ENCODE measurements at places on chromosomes 12 and 14.

DNA sequence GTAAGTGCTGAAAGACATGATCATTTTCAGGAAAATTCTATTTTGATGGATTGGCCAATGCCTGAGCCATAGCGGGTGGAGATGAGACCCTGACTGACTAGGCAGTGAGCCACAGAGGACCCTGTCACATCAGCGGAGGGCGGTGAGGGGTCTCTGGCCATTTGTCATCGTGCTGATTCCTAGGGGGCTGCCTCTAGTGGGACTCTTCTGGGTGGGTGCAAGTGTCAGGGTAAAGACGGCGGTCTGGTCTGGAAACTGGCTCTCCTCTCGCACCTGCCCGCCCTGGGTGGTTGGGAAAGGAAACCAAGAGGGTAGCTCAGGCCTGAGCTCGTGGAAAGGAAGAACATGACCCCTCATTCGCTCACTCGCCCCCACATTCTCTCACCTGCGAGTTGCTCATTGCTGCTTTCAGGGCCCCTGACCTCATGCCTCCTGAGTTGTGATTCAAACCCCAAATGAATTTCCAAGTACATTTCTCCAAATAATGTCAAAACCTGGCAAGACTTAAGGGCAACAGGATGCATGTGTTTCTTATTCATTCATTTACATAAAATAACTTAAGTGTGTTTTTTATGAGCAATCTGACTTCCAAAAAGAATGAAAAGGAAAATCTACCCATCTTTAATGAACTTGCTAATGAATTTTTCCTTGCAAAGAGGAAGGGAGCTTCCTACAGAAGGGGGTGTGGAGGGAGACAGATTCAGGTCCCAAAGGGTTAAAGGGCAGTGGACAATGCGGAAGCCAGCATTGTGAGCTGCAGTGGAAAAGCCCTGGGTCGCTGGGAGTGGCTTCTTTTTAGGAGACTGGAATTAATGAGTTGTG lies 12.8 kb downstream of the MEG3 start:
- no peak for DNase-seq

DNA sequence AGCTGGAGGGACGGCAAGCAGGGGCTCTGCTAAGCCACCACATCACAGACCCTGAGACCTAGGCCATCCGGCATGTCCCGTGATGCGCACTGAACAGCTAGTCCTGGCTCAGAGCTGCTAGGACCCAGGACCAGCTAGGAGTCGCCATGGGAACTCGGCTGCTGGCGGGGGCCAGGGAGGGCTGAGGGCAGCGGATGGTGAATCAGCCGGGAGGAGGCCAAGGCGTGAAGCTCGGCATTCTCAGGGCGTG lies 5.1 kb downstream of the AHNAK2 start:
- peak; percentile 95 for DNase-seq

GRCh38 chr12:70660620-70661219 lies 23.5 kb upstream of the PTPRB start:
- peak; percentile 81 for DNase-seq

DNA sequence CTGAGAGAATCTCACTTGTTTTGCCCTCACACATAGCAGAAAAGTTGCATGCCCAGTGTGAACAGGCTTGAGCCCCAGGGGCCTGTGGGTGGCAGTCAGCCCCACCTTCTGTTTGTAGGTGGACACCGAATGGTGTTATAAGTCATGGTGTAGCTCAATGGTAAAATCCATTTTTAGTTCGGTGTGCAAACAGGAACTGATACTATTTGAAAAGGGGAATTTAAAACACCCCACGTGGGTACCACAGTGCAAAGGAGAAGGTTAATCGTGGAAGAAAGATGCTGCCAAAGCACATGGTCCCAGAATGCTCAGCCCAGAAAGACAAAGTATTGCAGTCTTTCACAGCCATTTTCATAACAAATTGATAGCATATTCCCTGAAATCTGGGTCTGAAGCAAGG lies 71.8 kb upstream of the GZMB start:
- DNase-seq = no peak

DNA sequence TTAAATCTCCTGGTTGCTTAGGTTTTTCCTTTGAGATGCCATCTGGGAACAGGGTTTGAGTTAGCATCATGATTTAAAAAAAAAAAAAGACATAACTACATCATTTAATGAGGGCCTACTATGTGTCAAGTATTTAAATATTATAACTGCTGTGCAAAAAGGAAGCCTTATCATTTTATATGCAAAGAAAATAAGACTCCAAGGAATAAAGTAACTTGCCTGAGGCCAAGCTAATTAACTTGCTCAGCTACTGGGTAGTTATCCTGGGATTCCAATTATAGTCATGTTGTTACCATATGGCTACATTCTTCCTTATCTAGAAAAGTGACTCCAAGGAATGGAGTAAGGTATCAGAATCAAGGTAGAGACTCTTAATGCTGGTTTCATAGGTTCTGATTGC lies 123.5 kb downstream of the SLC41A2 start:
- no peak for DNase-seq

GRCh38 chr12:48613321-48613720 lies 43.5 kb upstream of the LALBA start:
- DNase-seq = no peak

DNA sequence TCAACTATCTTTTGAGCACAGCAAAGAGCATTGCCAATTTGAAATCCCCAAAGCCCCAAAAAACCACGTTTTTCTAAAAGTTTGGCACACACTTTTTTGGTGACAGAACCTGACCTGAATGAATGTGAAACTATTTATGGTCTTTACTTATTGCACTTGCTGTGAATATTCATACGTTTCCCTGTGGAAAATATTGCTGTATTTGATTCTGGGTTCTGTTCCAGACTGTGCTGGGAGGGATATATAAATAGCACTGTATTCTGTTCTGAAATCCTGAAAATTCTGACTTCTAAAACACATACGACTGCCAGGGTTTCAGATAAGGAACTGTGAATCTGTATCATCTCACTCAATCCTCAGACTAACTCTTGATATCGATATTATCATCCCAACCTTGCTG lies 35.1 kb downstream of the NR1H4 start:
- no peak for DNase-seq

DNA sequence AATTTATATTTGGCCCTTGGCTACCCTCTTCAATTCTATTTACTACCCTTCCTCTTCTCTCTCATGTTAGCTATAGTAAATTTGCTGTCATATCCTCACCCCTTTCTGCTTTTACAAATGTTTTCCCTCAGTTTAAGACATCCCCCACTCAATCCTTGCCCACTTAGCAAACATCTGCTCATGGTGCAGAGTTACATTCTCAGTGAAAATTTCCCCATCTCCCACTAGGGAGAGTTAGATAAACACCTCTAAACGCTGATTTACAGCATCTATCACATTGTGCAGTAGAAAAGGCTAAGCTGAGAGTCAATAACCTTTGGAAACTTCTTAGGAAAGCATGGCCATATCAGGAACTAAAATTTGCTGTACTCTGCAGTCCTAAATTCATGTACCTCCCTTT lies 69.0 kb downstream of the DENND5B start:
- DNase-seq = peak; percentile 24

DNA sequence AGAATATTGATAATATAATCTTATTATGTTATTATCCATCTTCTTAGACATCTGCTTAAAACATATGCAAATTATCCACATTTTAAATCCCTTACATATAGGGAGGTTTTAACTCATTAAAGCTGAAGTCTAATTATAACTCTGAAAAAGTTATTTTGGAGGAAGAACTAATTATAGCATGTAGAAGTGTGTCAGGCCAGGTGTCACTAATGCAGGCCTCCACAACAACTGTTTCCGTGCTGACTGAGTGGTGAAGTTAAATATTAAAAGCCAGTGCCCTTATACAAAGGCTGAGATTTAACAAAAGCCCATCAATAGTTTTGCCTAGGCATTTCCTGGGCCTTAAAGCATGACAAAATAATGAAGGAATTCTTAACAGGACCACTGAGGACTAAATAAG lies 157.4 kb downstream of the LRRK2 start:
- DNase-seq = no peak

GRCh38 chr12:108583991-108584390 lies 13.9 kb downstream of the TMEM119 start:
- no peak for DNase-seq

GRCh38 chr12:105331805-105332251 lies 1.3 kb downstream of the C12orf75 start:
- no peak for DNase-seq

DNA sequence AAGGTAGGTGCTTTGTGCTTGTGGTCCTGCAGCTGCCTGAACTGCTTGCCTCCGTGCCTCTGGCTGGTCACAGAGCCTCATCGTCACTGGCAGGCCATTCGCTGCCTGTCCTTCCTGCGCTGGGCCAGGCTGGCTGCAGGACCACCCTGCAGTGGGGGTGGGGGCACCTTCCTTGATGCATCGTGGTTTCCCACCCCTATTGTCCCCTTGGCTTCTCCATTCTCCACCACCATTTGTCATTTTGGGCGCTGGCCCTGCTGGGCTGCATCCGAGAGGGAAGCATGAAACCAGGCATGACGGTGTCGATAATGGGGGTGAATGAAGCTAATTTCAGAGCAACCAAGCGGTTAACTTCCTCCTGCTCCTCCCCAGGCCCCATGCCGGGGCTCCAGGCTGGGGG lies 127.7 kb downstream of the NRXN3 start:
- DNase-seq = no peak

DNA sequence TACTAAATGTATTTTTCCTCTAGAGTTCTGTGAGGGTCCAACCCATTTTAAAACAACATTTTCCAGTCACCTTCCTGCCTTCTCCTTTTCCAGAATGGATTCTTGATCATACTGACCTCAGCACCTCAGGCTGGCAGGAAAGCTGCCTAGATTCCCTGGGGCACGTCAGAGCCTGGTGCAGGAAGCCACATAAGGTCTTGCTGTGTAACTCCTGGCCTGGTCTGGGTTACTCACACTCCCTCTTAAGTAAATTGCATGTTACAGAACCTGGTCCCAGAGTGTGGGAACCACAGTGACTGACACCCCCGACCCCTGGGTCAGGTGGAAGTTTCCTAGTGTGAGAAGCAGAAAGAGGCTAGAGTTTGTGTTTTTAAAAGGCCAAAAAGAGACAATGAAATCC lies 209.8 kb downstream of the SPTSSA start:
- no peak for DNase-seq

- peak; percentile 52 for DNase-seq
Measured at GRCh38 chr12:26823390-26823789, 9.6 kb downstream of the ITPR2 start.

DNA sequence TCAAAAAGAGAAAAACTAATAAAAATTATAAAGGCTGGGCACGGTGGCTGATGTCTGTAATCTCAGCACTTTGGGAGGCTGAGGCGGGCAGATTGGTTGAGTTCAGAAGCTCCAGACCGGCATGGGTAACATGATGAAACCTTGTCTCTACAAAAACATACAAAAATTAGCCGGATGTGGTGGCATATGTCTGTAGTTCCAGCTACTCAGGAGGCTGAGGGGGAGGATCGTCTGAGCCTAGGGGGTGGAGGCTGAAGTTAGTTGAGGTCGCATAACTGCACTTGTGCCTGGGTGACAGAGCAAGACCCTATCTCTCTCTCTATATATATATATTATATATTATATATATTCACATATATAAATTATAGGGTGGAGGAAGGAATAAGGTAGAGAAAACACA lies 32.5 kb upstream of the ANO2 start:
- no peak for DNase-seq

DNA sequence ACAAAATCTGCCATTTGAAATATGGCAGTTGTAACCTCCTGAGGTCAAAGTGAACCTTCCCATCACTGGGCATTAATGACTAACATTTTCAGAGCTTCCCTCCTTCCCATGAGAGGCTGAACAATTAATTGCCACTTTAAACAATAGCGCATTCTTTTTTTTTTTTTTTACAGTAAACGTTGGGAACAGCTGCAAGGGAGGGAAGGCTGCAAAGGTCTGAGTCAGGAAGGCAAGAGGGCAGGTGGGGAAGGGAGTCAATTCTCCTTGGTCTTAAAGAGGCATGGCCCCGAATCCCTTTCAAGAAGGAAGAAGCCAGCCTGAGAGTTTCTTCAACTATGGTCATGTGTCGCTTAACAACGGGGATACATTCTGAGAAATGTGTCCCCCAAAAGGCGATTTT lies 41.0 kb upstream of the PLEKHG3 start:
- DNase-seq = no peak

GRCh38 chr14:20630340-20631022 lies 11.0 kb downstream of the OR6S1 start:
- peak; percentile 52 for DNase-seq

GRCh38 chr12:28237423-28237822 lies 47.2 kb downstream of the CCDC91 start:
- DNase-seq = peak; percentile 3

- DNase-seq = no peak
Measured at GRCh38 chr14:73771848-73772638, 57.9 kb upstream of the PNMA1 start.

DNA sequence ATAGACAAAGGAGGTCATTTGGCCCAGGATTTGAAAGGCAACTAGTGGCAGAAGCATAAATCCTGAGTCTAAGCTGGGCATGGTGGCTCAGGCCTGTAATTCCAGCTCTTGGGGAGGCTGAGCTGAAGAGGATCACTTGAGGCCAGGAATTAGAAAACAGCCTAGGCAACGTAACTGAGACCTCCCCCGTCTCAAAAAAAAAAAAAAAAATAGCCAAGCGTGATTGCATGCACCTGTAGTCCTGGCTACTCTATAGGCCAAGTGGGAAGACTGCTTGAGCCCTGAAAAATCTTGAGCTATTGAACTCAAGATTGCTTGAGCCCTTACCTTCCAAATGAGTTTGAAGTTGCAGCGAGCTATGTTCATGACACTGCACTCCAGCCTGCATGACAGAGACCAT lies 7.8 kb downstream of the GON7 start:
- DNase-seq = no peak

DNA sequence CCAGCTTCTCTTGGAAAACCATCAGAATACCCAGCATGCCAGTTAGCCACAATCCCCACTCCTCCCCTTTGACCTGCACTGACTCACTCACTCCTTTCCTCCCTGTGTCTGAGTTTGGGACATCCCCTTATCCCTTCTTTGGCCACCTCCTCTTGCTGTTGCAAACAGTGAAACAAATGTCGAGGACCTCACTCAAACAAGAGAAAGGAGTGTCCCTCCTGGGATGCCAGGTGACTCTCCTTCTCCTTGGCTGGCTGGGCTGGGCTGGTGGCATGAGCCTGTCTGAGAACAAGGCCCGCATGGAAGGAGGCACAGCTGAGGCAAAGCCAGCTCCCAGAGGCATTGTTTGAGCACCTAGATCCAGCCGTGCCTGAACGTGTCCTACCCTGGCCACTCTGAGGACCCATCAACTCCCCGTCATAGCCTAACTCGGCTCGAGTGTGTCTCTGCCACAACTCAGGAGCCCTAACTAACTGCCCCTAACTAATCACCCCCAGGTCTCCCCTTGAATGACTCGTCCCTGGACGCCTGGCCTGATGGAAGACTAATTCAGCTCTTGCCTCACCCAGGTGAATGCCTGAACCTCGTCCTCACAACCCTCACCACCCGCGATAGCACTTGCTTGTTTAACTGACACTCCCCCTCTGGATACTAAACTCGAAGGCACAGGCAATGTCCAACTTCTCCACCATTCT lies 43.0 kb downstream of the NCOR2 start:
- DNase-seq = peak; percentile 86

- DNase-seq = no peak
Measured at GRCh38 chr14:85358136-85358785, 171.7 kb upstream of the FLRT2 start.
